Astrocyte (in vitro differentiated cells and primary cell): ENCODE measurements at places on chromosomes 6 and 20. TPM values are rescaled to one million over a fixed set of nuclear protein-coding genes. Genes with fewer than 3 reads are reported as not detected.

DNA sequence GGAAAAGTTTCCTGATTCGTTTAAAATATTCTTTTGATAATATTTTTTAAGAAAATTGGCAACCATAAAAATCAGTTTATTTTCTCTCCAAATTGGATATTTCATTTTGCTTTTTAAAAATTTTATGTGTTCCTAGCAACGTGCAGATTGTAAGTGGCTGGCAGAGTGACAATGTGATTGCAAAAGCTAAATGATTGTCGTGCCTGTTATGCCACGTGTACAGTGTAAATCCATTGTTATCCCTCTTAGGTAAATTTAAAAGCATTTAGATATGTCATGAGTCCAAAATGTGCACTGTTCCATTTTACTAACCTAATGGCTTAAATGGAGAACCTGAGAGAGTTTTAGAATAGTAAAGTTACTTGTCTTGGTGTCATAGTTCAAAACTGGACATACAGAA lies 94.4 kb upstream of the ADGRF4 start:
- no peak overlapping the region for H3K27ac ChIP-seq
- no peaks in the 10 kb centered on the region for H3K27me3 ChIP-seq
- no peak for DNase-seq
- no peaks in the 10 kb centered on the region for H3K4me1 ChIP-seq
- peaks cover 16% of the 10 kb centered on the region for H3K36me3 ChIP-seq
- H3K4me3 ChIP-seq: no peak overlapping the region

The HLA-DRB5 gene
- not detected in 2 replicates for total RNA-seq

DNA sequence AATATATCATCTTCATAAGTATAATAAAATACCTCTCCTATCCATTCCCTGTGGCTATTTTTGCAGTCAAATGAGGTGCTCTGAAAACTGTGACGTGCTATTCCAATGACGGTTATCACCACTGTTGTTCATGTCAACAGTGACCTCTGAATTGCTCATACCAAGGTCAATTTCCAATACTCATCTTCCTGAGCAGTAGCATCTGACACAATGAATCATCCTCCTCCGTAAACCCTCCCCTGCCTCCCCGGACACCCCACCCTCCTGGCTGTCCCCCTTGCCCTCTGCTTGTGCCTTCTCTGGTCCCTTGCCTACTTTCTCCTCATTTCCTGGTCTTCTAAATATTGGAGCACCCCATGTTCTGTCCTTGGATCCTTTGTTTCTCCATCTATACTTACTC lies 77.7 kb upstream of the SLC22A23 start:
- H3K4me3 ChIP-seq: no peak overlapping the region
- no peak for DNase-seq
- no peaks in the 10 kb centered on the region for H3K36me3 ChIP-seq
- H3K27me3 ChIP-seq: no peaks in the 10 kb centered on the region

DNA sequence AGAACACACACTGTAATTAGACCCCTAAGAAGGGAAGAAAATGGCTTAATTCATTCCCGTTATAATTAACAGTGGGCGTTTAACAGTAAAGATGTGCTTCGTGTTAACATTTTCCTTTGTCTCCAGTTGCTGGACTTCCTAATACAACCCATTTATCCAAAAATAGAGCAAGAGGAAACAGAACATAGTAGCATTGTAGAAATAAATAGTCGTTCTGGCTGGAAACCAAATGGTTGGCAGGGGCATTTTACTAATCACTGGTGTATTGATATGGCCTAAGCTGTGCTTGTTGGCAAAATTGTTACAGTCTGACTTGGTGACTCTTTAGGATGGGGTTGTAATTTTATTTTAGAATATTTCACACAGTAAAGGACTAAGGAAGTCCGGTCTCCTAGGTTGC lies 89.8 kb downstream of the BMP6 start:
- H3K4me1 ChIP-seq: peaks cover 5% of the 10 kb centered on the region
- no peak overlapping the region for H3K27ac ChIP-seq
- H3K4me3 ChIP-seq: no peak overlapping the region
- no peaks in the 10 kb centered on the region for H3K36me3 ChIP-seq
- H3K27me3 ChIP-seq: no peaks in the 10 kb centered on the region
- DNase-seq: no peak

GRCh38 chr20:36333841-36334240 lies 27.7 kb downstream of the DLGAP4 start:
- DNase-seq: no peak
- no peaks in the 10 kb centered on the region for H3K4me1 ChIP-seq
- H3K27ac ChIP-seq: no peak overlapping the region
- peaks cover 22% of the 10 kb centered on the region for H3K27me3 ChIP-seq
- no peak overlapping the region for H3K4me3 ChIP-seq
- no peaks in the 10 kb centered on the region for H3K36me3 ChIP-seq

DNA sequence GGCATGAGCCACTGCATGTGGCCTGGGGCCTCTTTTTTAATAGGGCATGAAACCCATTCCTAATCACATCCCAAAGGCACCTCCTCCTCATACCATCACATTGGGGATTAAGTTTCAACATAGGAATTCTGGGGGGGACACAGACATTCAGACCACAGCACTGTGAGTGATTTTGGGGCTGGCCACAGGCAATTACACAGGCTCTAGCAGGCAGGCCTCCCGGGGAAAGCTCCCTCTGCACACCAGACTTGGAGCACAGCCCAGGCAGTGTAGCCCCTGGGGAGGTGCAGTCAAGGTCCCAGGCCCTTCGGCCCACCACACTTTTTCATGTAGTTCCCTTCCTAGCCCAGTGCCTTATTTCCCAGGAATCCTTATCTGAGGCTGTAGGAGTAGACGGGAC lies 5.5 kb downstream of the SFT2D1 start:
- peaks cover 5% of the 10 kb centered on the region for H3K4me1 ChIP-seq
- H3K27me3 ChIP-seq: no peaks in the 10 kb centered on the region
- H3K4me3 ChIP-seq: no peak overlapping the region
- no peak for DNase-seq
- H3K36me3 ChIP-seq: peaks cover 5% of the 10 kb centered on the region
